ENCODE measurements at places on chromosomes 2 and 18.

- DNase-seq = no peak
These were observed 493.1 kb downstream of the XIRP2 start for GRCh38 chr2:167381349-167381748.

DNA sequence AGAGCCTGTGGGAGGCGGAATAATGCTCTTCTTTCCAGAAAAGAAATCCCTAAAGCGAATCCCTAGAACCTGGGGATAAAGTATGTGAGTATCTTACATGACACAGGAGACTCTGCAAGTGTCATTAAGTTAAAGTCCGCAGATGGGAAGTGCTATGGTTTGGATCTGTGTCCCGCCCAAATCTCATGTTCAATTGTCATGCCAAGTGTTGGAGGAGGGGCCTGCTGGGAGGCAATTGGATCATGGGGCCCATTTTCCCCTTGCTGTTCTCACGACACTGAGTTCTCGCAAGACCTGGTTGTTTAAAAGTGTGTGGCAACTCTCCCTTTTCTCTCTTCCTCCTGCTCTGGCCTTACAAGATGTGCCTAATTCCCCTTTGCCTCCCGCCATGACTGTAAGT lies 207.8 kb downstream of the MYT1L start:
- DNase-seq = no peak

GRCh38 chr2:101305492-101306078 lies 2.9 kb downstream of the RNF149 start:
- DNase-seq = peak; percentile 71

- no peak for DNase-seq
These were observed 23.5 kb upstream of the ANXA4 start for GRCh38 chr2:69718338-69718965.

DNA sequence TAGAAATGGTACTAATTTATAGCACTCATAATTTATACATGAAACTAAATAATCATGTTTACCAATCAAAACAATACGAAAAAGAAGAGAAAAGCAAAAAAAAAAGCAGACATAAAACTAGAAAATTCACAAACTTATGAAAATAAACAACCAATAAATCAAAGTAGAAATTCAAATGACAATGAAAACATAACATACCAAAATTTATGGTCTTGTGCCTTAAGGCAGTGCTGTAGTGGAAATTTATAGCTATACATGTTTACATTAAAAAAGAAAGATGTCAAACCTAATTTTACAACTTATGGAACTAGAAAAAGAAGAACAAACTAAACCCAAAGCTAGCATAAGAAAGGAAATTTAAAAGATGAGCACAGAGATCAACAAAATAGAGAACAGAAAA lies 16.1 kb upstream of the SPR start:
- no peak for DNase-seq

GRCh38 chr2:128317181-128317898 lies 1.3 kb downstream of the HS6ST1 start:
- no peak for DNase-seq

- no peak for DNase-seq
These were observed 56.8 kb downstream of the ATOH8 start for GRCh38 chr2:85810371-85811179.

DNA sequence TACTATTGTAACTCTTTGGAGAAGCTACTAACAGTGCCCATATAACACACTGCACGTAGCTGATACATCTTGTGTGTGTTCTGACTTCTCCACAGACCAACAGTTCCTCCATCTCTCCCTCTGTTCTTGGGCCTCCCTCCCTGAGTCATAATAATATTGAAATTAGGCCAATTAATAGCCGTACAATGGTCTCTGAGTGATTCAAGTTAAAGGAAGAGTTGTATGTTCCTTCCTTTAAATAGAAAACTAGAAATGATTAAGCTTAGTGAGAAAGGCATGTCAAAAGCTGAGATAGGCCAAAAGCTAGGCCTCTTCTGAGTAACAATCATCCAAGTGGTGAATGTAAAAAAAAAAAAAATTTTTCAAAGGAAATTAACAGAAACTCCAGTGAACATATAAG lies 828.4 kb upstream of the CHAC2 start:
- no peak for DNase-seq

DNA sequence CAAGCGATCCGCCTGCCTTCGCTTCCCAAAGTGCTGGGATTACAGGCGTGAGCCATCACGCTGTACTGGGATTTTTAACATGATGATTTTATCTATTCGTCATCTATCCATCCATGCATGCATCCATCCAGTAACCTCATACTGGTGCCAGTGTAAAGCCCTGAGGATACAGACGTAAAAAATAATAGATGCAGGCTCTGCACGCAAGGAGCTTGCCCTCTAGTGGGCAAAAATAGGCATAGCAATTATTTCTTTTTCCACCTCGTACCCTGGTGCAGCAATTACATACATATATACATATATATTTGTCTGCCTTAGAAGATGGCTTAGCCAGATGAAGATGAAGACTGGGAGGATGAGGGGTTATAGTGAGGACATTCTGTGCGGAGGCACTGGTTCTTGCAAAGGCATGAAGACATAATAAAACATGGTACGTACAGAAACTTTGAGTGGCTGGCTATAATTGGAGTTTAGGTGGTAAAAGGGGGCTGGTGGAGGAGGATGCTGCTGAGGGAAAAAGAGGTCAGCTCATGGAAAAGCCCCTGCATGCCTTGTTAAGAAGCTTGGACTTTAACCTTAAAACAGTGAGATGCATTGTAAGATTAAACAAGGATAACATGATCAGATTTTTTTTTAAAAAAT lies 19.6 kb upstream of the RPIA start:
- peak; percentile 29 for DNase-seq

GRCh38 chr2:29462293-29462692 lies 347.1 kb downstream of the CLIP4 start:
- no peak for DNase-seq

DNA sequence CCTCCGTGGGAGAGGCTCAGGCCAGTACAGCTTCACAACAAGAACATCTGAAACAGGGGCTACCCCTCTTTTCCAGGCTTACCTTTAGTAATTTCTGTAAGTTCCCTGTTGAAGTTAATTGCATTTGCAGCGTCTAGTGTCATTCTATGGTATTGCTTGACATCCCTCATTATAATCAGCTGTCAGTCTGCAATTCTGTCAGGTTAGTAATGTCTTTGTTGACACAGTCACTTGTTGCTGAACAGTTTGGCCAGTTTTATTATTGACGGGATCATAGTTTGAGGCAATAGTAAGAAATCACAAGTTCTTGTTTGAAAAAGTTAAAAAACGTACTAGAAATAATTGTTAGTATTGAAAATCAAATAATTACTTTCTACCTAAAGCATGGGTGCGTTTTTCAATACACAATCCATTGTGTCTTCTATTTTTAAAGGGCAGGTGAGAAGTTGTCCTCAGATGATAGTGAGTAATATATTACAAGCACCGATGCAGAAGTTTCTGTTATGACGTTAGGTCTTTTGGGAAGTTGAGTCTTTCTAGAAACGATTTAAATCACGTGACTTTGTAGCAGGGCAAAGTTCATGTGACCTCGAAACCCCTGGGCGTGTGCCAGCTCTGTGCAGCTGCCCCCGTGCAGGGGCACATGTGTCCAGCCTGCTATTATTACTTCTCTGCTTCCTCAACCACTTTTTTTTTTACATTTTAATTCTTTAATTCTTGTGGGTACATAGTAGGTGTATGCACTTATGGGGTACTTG lies 49.5 kb upstream of the MBP start:
- no peak for DNase-seq

DNA sequence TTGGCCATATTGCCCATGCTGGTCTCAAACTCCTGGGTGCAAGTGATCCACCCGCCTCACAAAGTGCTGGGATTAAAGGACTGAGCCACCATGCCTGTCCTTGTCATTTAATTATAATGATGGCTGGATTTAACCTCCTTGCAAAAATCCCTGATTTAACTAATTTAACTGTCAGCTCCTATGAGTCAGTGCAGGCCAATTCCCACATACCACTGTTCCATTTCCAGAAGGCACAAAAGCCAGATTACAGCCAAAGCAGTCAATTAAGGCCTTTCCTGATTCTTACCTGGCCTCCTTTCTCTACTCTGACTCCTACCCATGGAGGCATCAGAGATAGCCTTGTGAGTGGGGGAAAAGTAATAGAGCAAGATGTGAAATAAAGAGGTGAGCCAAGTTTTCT lies 12.3 kb upstream of the SLC35F5 start:
- DNase-seq = no peak

DNA sequence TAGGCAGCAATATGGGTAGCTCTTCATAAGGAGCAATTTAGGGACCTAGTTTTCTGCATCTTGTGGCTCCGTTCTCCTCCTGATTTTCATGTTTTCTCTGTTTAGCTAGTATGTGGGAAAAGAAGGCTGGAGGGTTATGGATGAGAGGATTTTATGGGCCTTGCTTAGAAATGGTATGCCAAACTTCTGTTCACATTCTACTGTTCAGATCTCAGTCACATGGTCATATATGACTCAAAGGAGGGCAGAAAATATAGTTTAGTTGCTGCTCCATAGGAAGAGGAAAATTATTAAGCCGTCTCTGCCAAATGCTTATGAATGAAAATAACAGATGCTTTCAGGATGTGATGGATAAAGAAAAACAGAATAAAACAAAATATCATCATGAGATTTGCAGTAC lies 361.8 kb upstream of the CWC22 start:
- DNase-seq = no peak
